SK-N-DZ (cell line): ENCODE measurements at places on chromosomes 1 and 21.

DNA sequence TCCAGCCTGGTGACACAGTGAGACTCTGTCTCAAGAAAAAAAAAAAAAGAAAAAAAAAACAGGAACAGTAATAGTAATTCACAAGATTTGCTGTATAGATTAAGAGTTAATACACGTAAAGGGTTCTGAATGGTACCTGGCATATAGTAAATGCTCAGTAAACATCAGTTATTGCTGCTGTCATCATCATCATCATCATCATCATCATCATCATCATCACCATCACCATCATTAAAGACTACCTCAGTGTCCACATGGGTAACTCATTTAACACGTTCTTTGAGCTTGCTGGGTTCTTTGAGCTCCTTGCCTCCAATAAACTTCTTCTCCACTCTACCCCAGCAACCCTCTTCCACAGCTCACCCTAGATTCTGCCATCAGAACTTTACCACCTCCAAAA, 55.0 kb downstream of the KIAA0319L start:
- no peak for DNase-seq

GRCh38 chr1:112061901-112062320, 72.4 kb upstream of the KCND3 start:
- DNase-seq, result no peak

- DNase-seq, result no peak
Observed at GRCh38 chr1:35173491-35173890, 19.5 kb downstream of the SFPQ start.

DNA sequence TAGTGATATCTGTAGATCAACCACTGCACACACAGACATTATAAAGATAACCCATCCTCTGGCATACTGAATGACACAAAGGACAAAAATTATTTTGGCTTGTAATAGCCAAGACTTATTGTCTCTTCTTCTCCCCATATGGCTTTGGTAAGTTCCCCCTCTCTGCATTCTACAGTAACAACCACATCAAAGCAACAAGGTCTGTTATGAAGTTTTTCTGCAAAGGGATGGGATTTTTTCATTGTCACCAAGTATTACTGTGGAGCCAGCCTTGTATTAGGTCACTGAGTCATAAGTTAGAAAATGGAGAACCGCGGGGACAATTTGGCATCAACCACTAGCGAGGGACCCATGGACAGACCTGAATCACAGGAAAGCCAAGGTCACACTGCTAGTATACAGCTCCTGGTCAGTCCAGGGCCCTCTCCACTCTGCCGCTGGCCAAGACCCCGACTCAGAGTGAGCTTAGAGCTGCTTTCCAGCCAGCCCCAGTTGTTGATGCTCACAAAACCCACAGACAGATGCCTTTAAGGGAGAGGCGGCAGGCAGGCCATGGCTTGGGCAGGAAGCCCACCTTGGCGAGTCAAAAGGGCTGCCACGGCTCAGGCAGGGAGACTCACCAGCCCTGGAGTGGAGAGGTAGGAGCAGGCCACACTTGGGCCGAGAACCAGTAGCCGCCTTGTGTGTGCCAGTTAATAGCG, 6.0 kb downstream of the PABPC4 start:
- no peak for DNase-seq

DNA sequence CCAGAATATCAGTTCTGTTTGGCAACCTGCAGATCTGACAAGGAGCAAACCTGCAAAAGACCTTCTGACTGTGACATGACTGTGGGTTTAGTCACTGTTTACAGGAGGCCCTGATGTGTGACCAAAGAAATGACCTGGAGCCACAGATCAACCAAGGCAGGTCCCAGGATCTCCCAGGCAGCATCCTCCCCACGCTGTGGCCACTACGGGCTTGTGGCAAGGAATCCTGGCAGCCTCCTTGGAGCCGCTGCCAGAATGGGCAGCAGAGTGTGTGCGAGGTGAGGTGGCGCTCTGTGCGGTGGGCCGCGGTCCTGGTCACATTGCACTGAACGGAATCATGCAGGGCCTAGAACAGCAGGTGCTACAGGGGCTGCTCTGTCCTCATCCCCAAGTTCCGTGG, 15.9 kb downstream of the MCM3AP start:
- DNase-seq, result no peak

GRCh38 chr1:94490556-94490955, 51.0 kb downstream of the F3 start:
- no peak for DNase-seq

DNA sequence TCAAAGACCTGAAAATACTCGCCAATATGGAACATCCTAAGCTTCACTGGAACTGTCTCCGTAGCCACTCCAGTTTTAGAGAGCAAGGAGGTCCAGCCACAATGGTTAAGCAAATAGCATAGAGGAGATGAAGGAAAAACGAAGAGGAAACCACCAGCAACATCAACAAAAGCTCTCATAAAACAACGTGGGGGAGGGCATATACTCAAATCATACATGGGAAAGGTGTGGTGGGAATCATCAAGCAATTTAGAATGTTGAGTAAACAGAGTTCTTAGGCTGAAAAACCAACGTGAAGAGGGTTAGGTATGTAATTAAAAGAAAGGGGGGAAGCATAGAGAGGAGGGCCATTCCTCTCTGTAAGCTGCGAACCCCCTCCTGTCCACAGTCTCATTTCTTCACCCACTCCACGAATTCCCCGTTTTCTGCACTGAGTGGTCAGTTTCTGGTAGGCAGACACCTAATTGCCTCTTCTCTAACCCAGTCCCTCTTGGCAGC, 1.0 kb downstream of the TMEM59 start:
- no peak for DNase-seq

- no peak for DNase-seq
Observed at GRCh38 chr1:144551107-144551542, 41.6 kb upstream of the PPIAL4F start.

- DNase-seq, result peak; percentile 50
Observed at GRCh38 chr1:108533351-108534083, 26.4 kb upstream of the EEIG2 start.

DNA sequence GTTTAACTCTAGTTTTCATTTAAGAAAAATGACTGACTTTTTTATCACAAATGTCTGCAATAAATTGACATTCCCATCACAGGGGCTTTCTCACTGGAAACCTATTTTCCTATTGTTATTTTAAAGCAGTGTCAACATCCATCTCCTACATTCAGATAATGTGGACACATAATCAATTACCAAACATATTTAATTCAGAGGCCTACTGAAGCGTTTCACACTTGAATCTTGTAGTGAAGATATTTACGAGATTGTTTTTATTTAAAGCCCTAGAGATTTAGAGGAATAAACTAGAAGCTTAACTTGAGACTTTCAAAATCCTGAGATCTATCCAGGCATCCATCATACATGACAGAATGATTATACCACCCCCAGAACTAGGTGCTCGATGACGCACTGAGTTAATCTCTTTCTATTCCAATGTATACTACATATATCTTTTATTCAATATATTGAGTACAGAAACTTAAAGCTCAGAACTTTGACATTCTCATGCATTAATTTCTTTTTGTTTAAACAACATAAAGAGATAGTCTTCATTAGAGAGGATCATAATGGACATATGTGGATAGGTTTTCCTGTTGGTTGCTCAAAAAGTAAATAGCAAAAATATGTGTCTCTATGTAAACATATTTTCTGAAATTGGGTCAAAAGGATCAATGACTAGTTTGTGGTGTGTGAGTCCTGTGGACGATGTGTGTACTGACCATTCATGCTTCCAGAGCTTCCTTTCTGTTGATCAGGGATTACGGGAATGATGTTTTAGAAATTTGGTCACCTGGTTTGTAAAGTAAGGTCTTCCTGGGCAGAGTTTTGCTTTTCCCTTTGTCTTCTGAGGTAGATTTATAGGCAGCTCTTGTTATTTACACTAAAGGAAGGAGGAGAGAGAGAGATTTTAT, 171.5 kb upstream of the HMCN1 start:
- DNase-seq, result no peak
